Thoracic aorta (tissue), 2 donors: ENCODE measurements at places on chromosomes 2 and 18. TPM values are rescaled to one million over a fixed set of nuclear protein-coding genes. Genes with fewer than 3 reads are reported as not detected.

DNA sequence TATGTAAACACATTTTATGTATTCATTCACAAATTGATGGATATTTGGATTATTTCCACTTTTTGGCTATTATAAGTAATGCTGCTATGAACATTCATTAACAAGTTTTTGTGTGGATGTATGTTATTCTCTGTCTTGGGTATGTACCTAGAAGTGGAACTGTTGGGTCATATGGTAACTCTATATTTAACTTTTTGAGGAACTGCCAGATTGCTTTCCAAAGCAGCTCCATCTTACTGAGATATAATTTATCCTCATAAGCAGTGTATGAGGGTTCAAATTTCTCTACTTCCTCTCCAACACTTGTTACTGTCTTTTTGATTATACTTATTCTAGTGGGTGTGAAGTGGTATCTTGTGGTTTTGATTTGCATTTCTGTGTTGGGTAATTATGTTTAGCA is 7.1 kb upstream of the EML6 start:
- DNase-seq = no peak

The MDH1B gene
- not detected for total RNA-seq

- DNase-seq = no peak
Measured at GRCh38 chr2:164205347-164205746, 415.9 kb downstream of the GRB14 start.

DNA sequence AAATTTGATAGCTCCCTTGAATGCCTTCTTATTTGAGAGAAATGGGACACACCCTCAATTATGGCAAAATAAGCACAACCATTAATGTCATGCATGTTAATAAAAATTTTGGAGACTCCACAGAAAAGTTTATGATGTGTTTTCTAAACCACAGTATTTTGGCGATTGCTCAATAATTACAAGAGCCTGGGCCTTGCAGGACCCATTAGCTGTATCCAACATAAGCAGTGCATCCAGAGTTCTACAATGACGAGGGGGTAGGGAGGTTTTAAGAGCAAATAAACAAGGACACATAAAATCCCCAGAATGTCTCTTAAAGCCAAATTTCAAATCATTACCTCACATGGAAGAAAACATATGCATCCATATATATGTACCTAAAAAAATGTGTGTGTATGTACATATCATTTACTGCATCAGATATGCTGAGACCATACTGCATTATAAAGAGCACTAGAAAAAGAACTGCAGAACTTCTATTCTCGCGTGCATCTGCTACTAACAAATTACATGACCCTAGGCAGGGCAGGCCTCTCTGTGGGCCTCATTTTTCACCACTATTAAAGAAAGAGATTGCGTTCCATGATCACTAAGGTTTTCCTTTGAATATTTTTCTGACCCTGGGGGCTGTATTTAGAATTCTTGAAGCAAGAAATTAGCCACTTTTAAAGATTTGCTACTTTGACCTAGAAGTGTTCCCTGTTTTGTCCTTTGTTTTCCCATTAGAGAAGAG is 38.0 kb downstream of the CMPK2 start:
- DNase-seq = no peak

The SLC9A4 gene
- not detected for total RNA-seq

GRCh38 chr2:31739161-31739560 is 158.4 kb upstream of the SRD5A2 start:
- DNase-seq = no peak

DNA sequence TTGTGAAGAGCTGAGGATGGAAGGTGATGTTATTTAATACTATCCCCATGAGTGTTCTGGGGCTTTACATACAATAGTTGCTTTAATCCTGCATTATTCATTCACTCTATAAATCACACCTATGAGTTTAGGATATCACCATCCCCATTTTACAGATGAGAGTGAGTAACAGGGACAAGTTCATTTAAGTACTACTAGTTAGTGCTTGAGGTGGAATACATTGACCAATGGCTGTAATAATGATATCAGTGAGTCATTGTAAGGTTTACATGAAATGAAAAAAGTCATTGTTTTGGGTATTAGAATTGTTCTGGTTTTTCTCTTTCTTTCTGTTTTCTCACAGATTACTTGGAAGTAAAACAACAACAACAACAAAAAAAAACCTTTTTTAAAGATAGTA is 42.5 kb downstream of the TANC1 start:
- no peak for DNase-seq

- DNase-seq = no peak
Measured at GRCh38 chr2:199861132-199861774, 10.3 kb upstream of the FTCDNL1 start.

The VIT gene
- 31.4 TPM for total RNA-seq

GRCh38 chr2:161570424-161571050 is 53.7 kb upstream of the SLC4A10 start:
- DNase-seq = no peak

GRCh38 chr2:185970148-185970852 is 231.7 kb downstream of the FSIP2 start:
- no peak for DNase-seq
